WTC11 (cell line): ENCODE measurements at places on chromosomes 5 and 9. TPM values are rescaled to one million over a fixed set of nuclear protein-coding genes. Genes with fewer than 3 reads are reported as not detected.
A peak's percentile ranks its signal among the peaks of the same experiment; 100 is the strongest.

Gene F12
- 10.0 to 12.8 TPM (median 12.1 TPM) in 3 replicates for total RNA-seq

Gene RETREG1
- total RNA-seq: 1.8 to 2.2 TPM (median 2.0 TPM) in 3 replicates

Gene ZDHHC11
- 21.4 to 37.5 TPM (median 37.3 TPM) in 3 replicates for total RNA-seq

Gene OBP2B
- total RNA-seq: not detected in 3 replicates

Gene IFNB1
- total RNA-seq: not detected in 3 replicates

Gene LCN1
- not detected in 3 replicates for total RNA-seq

DNA sequence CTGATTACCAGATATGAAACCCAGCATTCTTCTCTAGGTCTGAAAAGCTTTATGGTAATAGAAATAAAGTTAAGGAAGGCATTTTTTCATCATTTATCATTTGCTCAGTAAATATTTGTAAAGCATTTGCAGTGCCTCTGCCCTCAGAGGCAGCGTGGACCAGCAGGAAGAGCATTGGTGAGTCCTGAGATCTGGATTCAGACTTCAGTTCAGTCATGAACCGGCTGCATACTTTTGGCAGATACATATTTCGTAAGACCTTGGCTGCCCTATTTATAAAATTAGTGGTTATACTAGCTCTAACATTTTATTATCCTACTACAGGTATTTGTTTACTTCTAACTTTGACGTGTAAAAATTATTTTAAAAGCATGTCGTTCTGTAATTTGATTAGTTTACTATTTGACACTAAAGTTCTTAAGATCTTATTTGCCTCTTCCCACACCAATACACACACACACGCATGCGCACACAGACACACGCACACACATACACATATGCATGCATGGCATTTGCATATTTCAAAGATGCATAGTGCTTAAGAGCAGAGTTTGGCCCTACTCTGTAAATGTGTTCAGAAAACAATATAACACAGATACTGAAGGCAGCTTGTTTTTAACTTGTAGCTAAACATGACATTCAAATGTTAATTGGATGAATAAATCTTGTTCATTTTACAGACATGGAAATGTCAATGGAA lies 101.9 kb downstream of the RPS23 start:
- no peak for DNase-seq
- H3K4me3 ChIP-seq: no peak overlapping the region
- no peaks in the 10 kb centered on the region for H3K4me1 ChIP-seq
- no peaks in the 10 kb centered on the region for H3K36me3 ChIP-seq
- H3K27ac ChIP-seq: no peak overlapping the region

GRCh38 chr9:128901822-128902221 lies 19.0 kb upstream of the PHYHD1 start:
- peaks cover 11% of the 10 kb centered on the region for H3K4me1 ChIP-seq
- H3K4me3 ChIP-seq: no peak overlapping the region
- no peak overlapping the region for H3K27ac ChIP-seq
- no peak for DNase-seq
- peaks cover 10% of the 10 kb centered on the region for H3K36me3 ChIP-seq

GRCh38 chr5:91381239-91381773 lies 1.8 kb downstream of the ARRDC3 start:
- H3K4me1 ChIP-seq: peaks cover 18% of the 10 kb centered on the region
- H3K27me3 ChIP-seq: no peaks in the 10 kb centered on the region
- peak overlapping the region; percentile 87 for H3K4me3 ChIP-seq
- peak overlapping the region; percentile 100 for H3K27ac ChIP-seq
- DNase-seq: no peak

- H3K4me3 ChIP-seq: no peak overlapping the region
- H3K27me3 ChIP-seq: peaks cover 47% of the 10 kb centered on the region
- H3K36me3 ChIP-seq: no peaks in the 10 kb centered on the region
- H3K4me1 ChIP-seq: no peaks in the 10 kb centered on the region
Measured at GRCh38 chr5:127951791-127952190, 131.8 kb upstream of the SLC12A2 start.

- H3K4me1 ChIP-seq: no peaks in the 10 kb centered on the region
- no peaks in the 10 kb centered on the region for H3K36me3 ChIP-seq
- H3K4me3 ChIP-seq: no peak overlapping the region
Measured at GRCh38 chr9:38127271-38127839, 58.3 kb upstream of the SHB start.

DNA sequence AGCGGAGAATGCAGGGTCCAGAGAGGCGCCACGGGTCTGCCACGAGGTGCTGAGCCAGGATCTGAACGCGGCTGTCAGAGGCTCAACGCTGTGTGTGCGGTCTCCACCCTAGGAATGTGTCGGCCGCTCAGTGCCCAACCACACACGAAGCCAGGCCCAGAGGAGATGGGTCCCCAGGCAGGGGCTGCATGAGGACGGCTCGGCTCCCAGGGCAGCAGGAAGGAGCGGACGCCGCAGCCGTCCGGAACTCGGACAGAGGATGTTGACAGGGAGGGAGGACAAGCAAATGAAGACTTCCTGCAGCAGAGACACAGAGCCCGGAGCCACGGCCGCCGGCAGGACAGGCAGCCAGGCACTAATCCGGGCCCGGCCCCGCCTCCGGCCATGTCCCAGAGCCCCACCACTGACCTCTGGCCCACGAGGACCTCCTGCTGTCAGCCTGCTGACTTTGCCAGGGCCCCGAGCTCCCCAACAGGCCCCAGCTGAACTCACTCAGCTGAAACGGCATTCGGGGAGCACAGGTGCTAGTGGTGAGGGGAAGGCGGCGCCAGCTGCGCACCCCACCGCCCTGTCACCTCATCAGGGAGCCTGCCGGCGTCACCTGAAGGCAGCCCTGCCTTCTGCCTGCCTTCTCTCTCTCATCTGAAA lies 12.7 kb downstream of the VAV2 start:
- H3K4me3 ChIP-seq: no peak overlapping the region
- H3K27me3 ChIP-seq: no peaks in the 10 kb centered on the region
- H3K36me3 ChIP-seq: no peaks in the 10 kb centered on the region
- peak; percentile 12 for DNase-seq
- H3K4me1 ChIP-seq: peaks cover 13% of the 10 kb centered on the region; the same call in 1 of the 2 replicates
- H3K27ac ChIP-seq: no peak overlapping the region; the same call in 1 of the 2 replicates

DNA sequence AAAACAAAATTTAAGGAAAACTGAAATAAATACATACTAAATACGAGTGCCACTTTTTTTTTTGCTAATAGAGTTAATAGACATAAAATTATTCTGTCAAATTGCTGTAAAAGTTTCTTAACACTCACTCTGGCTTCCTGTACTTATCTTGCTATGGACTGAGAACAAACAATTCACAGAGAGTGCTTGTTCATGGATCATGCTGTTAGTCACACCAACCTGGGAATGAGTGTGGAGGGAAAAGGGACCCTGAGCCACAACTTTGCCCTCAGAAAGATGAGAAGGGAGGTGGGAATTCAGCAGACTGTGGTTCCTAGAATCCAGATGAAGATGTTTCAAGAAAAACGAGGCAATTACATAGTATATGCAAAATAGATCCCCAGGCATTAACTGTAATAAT lies 246.9 kb downstream of the FBXL7 start:
- peaks cover 25% of the 10 kb centered on the region for H3K36me3 ChIP-seq
- peaks cover 5% of the 10 kb centered on the region for H3K27me3 ChIP-seq
- no peak overlapping the region for H3K27ac ChIP-seq
- H3K4me1 ChIP-seq: peaks cover 17% of the 10 kb centered on the region

DNA sequence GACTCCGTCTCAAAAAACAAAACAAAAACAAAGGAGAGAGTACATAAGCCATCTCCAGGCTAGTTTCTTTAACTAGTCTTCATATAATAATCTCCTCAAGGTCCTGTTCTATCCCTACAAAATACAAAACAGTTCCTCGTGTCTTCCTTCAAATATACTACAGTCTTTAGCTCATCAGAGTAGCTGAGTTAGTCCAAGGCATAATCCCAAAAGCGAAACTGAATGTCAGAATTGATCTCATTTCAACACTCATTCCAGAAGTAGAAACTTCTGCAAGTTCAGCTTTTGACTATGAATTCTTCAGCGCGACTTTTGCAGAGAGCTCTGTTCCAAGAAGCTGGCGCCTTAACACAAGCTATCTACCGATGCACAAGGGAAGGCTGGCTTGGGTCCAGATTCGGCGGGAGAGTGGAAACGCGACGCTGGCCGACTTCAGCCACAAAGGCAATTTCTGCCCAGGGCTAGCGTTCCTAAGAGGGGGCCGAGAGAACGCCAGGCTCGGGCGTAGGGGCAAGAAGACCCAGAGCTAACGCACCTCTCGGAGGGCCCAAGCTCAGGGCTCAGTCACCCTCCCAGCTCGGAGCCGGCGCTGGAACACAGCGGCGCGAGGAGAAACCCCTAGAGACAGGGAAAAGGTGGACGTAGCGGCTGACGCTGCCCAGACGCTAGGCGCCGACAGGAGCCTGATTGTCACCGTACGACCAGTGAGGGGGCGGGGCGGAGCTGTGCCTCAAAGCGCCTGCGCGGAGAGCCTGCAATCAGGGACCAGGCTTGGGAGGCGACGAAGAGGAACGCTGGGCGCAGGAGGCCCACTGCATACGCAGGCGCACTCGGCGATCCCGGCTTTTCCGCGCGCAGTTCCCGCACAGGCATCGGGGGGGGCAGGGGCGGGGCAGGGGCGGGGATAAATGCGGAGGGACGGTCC lies 469 bp upstream of the HSDL2 start:
- H3K27ac ChIP-seq: peak overlapping the region; percentile 99
- peaks cover 29% of the 10 kb centered on the region for H3K4me1 ChIP-seq
- no peaks in the 10 kb centered on the region for H3K27me3 ChIP-seq
- peaks cover 3% of the 10 kb centered on the region; the same call in 1 of the 2 replicates for H3K36me3 ChIP-seq
- H3K4me3 ChIP-seq: peak overlapping the region; percentile 90

DNA sequence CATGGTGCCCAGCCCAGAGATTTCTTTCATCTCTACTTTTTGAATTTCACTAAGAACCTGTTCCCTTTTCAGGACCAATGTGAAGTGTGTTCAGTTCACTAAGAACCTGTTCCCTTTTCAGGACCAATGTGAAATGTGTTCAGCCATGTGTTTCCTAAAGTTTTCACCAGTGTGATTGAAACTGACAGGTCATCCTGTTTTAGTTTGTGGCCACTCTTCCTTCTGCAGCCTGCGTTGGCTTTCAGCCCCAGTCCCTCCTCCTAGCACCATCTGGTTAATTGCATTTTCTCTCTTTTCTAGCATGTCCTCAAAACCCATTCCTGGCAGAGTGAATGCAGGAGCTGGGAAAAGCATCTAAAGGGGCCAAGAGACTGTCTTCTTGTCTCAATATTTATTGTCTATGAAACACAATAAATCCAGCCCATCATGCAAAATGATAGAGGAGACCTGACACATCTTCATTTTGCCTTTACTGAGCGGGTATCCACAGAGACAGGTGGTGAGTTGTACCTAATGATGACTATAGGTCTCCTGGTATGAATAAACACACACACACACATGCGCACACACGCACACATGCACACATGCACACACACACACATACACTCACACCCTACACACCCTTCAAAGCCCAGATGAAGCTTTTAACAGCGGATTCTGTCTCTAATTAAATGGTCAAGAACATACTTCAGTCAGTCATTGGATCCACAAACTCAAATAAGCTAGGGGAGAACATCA lies 6.1 kb upstream of the PANK3 start:
- H3K27ac ChIP-seq: no peak overlapping the region
- H3K36me3 ChIP-seq: no peaks in the 10 kb centered on the region
- H3K4me3 ChIP-seq: no peak overlapping the region
- no peak for DNase-seq
- H3K4me1 ChIP-seq: peaks cover 6% of the 10 kb centered on the region
- peaks cover 10% of the 10 kb centered on the region for H3K27me3 ChIP-seq

DNA sequence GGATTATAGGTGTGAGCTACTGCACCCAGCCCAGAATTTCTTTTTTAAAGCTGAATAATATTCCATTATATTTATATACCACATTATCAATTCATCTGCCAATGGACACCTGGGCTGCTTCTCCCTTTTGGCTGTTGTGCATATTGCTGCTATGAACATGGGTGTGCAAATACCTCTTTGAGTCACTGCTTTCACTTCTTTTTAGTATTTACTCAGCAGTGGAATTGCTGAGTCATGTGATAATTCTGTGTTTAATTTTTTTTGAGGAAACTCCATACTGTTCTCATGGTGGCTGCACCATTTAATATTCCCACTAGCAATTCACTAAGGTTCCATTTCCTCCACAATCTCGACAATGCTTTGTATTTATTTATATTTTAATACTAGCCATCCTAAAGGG lies 36.1 kb upstream of the KIF4B start:
- no peak for DNase-seq
- no peaks in the 10 kb centered on the region for H3K27me3 ChIP-seq
- H3K27ac ChIP-seq: no peak overlapping the region
- no peaks in the 10 kb centered on the region for H3K4me1 ChIP-seq

DNA sequence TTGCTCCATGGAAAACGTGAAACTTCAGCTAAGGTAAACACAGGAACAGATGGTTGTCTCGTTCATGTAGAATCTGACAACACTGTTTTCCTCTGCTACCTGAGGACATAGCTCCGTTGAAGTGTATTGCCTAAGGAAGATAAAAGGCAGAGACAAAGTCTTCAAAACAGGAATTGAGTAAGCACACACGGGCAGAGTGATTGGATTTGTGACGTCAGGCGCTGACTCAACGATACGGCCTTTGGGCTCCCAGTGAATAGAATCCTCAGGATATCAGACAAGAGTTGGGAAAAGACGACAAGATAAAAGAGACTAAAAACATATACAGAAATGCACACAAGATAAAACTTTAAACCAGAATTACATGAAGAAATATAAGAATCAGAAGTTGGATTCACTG lies 787.1 kb upstream of the CTNND2 start:
- H3K4me1 ChIP-seq: peaks cover 24% of the 10 kb centered on the region
- peak overlapping the region; percentile 62 for H3K27ac ChIP-seq
- no peaks in the 10 kb centered on the region for H3K36me3 ChIP-seq
- H3K27me3 ChIP-seq: no peaks in the 10 kb centered on the region
- no peak overlapping the region for H3K4me3 ChIP-seq

- H3K27me3 ChIP-seq: no peaks in the 10 kb centered on the region
- peak overlapping the region; percentile 99 for H3K4me3 ChIP-seq
- H3K4me1 ChIP-seq: peaks cover 14% of the 10 kb centered on the region
- DNase-seq: no peak
- H3K27ac ChIP-seq: peak overlapping the region; percentile 99; the same call in 1 of the 2 replicates
- peaks cover 4% of the 10 kb centered on the region for H3K36me3 ChIP-seq
Measured at GRCh38 chr9:33289496-33289895, 820 bp upstream of the NFX1 start.

- H3K27ac ChIP-seq: peak overlapping the region; percentile 58
- H3K27me3 ChIP-seq: peaks cover 47% of the 10 kb centered on the region
- no peak overlapping the region for H3K4me3 ChIP-seq
- H3K4me1 ChIP-seq: peaks cover 24% of the 10 kb centered on the region
Measured at GRCh38 chr9:114908104-114908622, 22.2 kb downstream of the TNFSF8 start.

DNA sequence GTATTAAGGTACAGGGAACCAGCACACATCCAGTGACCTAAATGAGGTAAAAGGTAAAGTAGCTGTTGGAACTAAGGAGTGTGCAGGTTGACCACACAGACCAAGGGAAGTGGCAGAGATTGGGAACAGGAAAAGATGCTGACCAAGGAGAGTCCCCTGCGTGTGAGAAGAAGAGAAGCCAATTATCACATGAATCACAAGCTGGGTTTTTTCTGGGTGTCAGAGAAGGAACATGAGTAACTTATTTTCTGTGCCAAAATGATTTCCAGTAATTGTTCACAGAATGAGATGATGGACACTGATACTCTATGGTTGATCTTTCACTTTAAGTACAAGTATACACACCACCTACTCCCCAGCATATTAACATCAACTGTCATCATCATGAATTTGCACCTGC lies 130.7 kb upstream of the ACO1 start:
- H3K4me3 ChIP-seq: no peak overlapping the region
- H3K36me3 ChIP-seq: peaks cover 11% of the 10 kb centered on the region
- no peaks in the 10 kb centered on the region for H3K27me3 ChIP-seq

- no peaks in the 10 kb centered on the region for H3K4me1 ChIP-seq
- H3K36me3 ChIP-seq: peaks cover 12% of the 10 kb centered on the region
- H3K4me3 ChIP-seq: no peak overlapping the region
- H3K27ac ChIP-seq: no peak overlapping the region
Measured at GRCh38 chr5:67530609-67531255, 334.1 kb upstream of the CD180 start.

- H3K36me3 ChIP-seq: no peaks in the 10 kb centered on the region
- no peak overlapping the region for H3K27ac ChIP-seq
- H3K4me1 ChIP-seq: 0 out of 2 replicates have a peak, but pooled peaks cover 2% of the 10 kb centered on the region
- no peak for DNase-seq
- H3K4me3 ChIP-seq: no peak overlapping the region
Measured at GRCh38 chr9:78472111-78472510, 175.2 kb downstream of the PSAT1 start.
